ENCODE measurements at places on chromosomes 12 and 14.
A peak's percentile ranks its signal among the peaks of the same experiment; 100 is the strongest.

- DNase-seq: no peak
Observed at GRCh38 chr12:89470741-89471509, 53.7 kb downstream of the GALNT4 start.

- peak; percentile 9 for DNase-seq
Observed at GRCh38 chr14:93269341-93270068, 62.4 kb downstream of the UBR7 start.

DNA sequence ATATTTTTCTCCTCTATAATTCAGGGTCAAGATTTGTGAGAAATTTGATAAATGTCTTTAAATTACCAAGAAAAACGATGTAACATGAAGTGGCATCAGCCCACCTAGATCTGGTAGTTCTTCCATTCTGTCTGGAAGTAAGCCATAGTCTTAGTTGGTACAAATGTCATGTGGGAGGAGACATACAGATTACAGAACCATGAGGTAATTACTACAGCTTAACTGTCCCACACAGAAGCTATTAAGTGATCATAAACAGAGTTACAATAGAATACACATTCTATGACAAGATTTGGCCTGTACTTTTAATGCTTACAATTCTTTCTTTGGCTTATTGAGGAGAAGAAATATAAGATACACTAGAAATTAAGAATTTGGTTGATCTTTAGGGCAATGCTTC is 13.7 kb upstream of the SIX1 start:
- no peak for DNase-seq

- peak; percentile 68 for DNase-seq
Observed at GRCh38 chr12:106138633-106139421, at the start of gene NUAK1. NUAK1 (minus strand) TSS chr12:106138954; CDS start chr12:106138653, 301 bp downstream.

- no peak for DNase-seq
Observed at GRCh38 chr14:51447411-51447810, 204.3 kb upstream of the FRMD6 start.

- DNase-seq: no peak
Observed at GRCh38 chr12:104676636-104677035, 219.9 kb downstream of the CHST11 start.

- DNase-seq: no peak
Observed at GRCh38 chr14:96627386-96627785, 125.2 kb downstream of the PAPOLA start.

- no peak for DNase-seq
Observed at GRCh38 chr12:131311764-131312163, 358.1 kb downstream of the ADGRD1 start.

All from anterior cingulate cortex (tissue), 58 donors.